ENCODE measurements at places on chromosomes 5 and 9.

GRCh38 chr5:398475-399295 is 44.3 kb upstream of the EXOC3 start:
- no peak for DNase-seq

- DNase-seq: no peak
These were observed 13.5 kb downstream of the FBP1 start for GRCh38 chr9:94625835-94626234.

DNA sequence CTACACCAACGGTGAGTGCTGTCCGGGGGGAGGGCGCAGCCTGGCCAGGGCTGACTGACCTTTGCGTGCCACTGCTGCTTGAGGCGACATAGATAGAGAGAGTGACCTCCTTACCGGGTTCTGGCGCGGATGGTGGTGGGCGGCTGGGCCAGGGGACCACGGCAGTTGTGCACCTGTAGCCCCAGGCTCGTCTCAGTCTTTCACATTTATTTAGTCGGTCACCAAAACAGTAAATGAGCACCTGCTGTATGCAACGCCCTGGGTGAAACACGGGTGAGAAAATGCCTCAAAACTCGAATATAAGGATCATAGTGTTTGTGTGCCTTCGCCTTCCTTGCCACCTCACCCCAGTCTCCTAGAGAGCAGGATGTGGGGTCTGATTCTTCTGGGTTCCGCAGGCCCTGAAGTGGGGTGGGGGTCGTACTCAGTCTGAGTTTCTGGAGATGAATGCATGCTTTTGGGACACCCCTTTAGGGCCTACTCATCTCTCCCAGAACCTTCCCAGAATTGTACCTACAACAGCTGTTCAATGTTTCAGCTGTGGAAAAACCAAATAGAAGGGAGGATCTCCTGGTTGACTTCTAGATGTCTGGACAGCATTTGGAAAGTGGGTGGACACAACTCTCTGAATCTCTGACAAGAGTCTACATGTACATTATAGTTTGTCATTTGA is 714 bp downstream of the SEC24A start:
- DNase-seq: no peak

- no peak for DNase-seq
These were observed 106.8 kb downstream of the ENTREP1 start for GRCh38 chr9:69431777-69432176.

DNA sequence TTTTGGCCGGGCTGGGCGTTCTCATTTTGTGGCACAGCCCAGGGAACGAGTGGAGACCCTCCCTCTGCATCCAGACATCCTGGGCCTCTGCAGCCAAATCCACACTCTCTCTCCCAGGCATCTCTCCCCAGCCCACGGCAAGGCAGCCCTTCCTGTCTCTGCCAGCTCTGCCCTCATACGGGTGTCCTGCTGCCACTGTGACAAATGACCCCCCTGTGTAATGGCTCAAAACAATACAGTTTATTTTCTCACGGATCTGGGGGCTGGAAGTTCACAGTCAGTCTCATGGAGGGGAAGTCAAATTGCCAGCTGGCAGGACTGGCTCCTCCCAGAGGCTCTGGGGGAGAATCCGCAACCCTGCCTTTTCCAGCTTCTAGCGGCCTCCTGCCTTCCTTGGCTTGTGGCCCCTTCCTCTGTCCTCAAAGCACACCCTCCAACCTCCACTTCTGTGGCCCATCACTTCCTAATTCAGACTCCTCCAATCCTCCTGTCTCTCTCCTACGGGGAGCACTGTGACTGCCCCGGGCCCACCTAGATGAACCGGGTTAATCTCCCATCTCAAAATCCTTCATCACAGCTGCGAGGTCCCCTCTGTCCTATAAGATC is 70.2 kb upstream of the COL5A1 start:
- no peak for DNase-seq

- DNase-seq: no peak
These were observed 40.1 kb downstream of the SMARCA2 start for GRCh38 chr9:2055203-2055658.

DNA sequence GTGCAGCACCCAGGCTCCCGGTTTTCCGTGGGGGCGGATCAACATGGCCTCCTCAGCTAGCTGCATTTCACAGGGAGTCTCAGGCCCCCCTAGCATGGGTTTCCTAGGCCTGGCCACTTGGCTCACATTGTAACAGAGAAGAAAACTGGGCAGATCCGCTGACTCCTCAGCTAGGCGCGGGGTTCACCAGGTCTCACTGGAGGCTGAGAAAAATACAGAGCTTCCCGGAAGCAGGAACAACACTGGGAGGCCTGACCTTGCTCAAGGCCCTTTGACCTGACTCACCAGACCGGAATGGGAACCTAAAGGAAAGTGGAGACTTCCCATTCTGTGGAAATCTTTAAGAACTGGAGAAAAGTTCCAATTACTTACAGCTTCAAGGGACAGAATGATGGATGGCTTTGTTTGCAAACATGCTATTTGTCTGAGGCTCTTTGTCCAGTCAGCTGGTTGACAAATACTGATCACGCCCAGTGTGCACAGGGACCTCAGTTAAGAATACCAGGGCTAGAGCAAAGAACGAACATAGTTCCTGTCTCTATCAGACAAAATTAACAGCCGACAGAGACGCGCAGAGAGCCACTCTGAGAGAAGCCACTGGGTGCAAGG is 88.7 kb upstream of the LRRTM2 start:
- DNase-seq: no peak

- DNase-seq: no peak
These were observed 586.7 kb upstream of the TUSC1 start for GRCh38 chr9:26264709-26265601.

- DNase-seq: no peak
These were observed 73.0 kb upstream of the SLC25A51 start for GRCh38 chr9:37976714-37977477.

DNA sequence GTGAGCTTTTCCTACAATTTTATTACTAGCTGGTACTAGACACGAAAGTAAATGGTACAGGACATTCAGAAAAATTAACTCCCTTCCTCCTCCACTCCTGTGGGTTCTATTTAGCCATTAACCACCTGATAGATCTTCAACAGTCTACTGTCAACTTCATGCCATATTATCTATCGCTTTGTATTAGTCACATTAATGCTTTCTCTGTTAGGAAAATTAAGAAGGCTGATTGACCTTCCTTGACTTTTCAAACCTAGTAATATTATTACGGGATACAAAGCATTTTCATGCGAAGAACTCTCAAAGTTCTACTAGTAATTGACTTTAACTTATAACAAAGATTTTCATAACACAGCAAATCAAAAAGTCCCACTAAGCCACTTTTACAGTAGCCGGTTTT is 1.2 kb downstream of the TEX10 start:
- no peak for DNase-seq

DNA sequence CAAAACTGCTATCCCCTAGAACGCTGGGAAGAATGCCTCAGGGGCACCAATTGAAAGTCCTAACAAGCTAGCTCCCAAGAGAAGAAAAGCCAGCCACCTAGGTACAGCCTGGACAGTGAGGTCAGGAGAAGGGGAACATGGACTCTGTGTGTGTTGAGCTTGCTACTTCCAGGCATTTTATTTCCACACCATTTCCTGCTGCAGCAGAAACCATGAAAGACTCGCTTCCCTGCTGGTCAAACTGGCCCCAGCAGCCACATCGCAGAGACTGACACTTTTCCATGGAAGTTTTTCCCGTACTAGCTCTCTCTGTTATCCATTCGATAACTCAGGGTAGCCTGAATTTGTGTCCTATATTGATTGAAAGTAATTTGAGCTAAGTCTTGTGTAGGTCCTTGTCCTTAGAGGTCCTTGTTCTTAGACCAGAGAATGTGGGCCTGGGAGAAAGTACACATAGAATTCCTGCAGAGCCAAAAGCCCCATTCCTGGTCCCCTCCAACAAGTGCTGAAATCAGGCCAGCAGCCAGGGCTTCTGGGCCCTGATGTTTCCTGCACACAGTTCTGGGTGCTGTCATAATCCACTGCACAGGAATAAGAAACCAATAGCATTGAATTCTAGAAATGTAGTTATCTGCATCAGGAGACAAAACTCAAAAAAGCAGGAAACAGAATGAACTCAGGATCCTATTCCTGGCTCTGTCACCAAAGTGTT is 96.6 kb downstream of the BRINP1 start:
- no peak for DNase-seq

GRCh38 chr5:158456756-158457155 is 597.8 kb upstream of the CLINT1 start:
- no peak for DNase-seq

- no peak for DNase-seq
These were observed 38.6 kb downstream of the MAT2B start for GRCh38 chr5:163544041-163544440.

GRCh38 chr9:107142430-107142829 is 140.6 kb upstream of the RAD23B start:
- DNase-seq: no peak

DNA sequence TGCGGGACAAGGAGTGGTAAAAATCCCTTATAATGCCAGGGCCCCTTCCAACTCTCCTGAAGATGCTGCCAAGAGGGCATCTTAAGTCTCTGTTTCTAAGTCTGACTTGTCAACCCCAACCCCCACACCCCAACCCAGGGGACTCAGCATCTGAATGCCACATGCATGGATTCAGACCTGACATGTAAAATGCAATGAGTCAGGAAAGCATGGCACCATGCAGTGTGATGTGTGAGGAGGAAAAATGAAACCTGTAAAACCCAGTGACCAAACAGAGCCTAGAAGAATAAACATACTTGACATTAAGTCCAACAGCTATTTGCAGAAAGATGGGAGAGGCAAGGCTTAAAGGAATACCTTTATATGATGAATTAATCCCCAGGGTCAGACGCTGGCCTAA is 112.4 kb downstream of the ASTN2 start:
- DNase-seq: no peak

GRCh38 chr5:4513381-4513780 is 626.7 kb upstream of the ADAMTS16 start:
- no peak for DNase-seq

GRCh38 chr9:89805571-89806292 is 200.9 kb downstream of the GADD45G start:
- no peak for DNase-seq

- DNase-seq: peak; percentile 76
These were observed 868 bp downstream of the ZBTB43 start for GRCh38 chr9:126805554-126806262.

DNA sequence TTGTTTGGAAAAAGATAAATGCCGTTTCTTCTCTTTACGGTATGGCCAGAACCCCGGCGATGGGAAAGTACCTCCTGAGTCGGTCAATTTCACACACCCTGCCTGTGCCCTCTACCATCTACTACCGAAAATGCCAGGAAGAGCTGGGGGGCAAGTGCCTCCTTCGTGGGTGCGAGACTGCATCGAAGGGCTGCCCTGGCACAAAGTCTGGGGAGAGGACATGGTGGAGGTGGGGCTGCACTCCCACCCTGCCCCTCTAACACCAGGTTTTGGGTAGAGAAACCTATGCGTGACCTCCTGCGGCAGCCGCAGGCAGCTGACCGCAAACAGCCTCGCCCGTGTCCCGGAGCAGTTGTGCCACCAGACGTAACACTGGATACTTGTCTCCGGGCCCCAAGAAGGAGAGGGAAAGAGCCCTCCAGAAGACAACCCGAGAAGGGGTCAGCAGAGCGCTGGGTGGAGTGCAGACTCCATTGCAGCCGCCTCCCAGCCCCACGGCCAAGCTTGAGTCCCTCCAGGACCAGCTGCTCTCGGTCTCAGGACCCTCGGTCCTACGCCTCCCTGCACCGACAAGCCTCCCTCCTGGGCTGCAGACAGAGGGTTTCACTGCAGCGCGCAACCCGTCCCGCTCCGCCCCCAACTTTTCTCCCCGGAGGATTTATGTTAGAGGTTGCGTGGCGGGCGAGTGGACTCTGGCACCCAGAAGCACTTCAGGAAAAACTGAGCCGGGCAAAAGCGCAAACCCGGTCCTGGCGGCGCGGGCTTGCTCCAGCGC is 823 bp upstream of the PRDM6 start:
- DNase-seq: no peak

- no peak for DNase-seq
These were observed 107.9 kb upstream of the FREM1 start for GRCh38 chr9:15018096-15018637.

GRCh38 chr9:1416261-1416660 is 366.1 kb downstream of the DMRT2 start:
- no peak for DNase-seq

DNA sequence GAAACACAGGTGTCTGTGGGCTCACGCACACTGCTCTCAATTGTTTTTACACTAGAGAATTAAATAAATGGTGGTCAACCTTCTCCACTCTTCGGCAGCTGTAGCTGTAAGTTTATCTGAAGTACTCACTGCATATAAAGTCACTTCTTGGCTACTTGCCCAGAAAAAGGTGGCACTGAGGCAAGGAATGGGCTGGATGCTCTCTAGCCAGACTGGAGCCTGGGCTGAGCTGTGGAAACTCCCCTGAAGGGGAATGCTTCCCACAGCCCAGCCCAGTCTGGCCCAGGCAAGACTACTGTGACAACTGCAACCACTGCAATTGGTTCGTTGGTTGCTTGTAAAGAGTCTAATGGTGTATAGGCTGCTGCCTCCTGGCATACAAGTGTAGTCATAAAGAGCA is 4.5 kb downstream of the LEAP2 start:
- no peak for DNase-seq

DNA sequence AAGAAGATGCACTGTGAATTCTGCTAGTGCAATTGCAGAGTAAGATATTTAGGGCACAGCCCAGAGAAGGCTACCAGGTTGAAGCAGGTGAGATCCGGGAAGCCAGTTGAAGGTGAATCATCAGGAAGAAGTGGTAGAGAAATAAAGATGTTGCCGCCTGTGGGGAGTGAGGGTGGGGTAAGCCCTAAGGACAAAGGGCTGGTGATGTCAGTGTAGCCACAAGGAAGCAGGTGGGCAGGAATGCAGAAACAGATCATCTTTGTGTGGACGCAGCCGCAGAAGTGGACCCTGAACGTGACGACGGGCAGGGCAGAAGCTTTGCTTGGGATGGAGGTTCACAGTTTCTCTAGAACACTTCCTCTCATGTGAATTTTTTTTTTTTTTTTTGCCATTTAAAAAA is 164.2 kb downstream of the ACTL7B start:
- no peak for DNase-seq

DNA sequence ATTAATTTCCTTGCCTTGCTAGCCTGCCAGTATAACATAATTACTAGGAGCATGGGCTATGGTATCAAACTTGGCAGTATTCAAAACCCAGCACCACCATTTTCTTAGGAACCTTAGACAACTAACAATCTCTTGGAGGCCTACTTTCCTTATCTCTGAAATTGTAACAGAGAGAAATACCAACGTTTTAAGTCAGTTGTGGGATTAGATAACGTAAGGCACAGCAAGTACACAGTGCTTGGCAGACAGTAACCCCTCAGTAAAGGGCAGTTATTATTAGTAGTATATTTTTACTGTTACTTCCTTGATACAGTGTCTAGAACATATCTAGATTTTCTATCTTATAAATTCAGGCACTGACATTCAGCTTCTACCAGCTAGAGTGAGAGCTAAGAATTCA is 309.6 kb downstream of the ACTL7B start:
- no peak for DNase-seq

GRCh38 chr9:4923580-4924544 is 61.2 kb upstream of the JAK2 start:
- DNase-seq: no peak

DNA sequence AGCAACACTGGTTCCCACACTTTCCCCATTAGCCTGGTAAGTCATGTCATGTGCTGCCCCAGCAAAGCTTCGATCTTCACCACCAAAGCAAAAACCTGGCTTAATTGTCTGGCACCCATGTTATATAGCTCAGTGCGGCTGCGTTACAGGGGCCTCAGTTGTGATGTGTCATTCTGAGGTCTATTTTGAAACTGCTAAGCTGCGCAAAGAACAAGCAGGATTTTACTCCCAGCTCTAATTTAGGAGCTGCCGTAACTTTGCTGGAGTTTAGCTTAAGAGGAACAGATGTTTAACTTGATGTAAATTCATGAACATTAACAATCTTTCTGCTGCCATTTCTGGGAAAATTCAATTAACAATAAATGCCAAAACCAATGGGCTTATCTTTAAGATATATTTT is 274.1 kb downstream of the HSPA4 start:
- no peak for DNase-seq
